ENCODE measurements at places on chromosomes 2 and 18.

DNA sequence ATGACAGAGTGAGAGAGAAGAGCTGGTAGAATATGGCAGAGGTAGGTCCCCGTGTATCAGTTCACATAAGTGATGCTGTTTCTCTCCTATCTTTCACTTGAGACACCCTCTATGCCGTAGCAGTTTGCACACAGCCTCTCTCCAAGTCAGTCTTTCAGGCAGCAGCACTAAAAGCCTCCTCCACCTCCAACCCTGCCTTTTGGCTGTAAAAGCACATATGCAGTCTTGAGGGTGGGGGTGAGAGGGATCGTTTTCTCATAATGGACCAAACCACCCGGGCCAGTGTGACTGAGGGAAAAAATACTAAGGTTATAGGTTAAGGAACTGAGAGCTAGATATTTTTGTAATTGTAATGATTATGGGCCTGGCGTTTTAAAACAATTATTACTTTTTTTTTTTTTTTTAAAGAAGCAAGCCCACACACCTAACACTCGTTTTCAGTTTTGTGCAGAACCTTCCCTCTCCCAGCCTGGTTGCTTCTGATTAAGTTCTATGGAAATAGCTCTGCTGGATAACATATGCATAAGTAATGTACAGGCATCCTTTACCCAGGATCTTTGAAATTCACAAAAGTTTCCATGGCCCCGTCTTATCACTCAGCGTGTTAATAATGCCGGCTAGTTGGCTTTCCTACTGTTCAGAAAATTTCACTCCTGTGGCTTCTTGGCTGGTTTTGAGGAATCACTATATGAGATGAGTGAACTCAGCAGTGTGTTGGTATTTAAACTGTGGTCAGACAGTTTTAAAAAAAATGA lies 112.2 kb upstream of the MEIS1 start:
- no peak for DNase-seq

GRCh38 chr18:75057169-75057960 lies 151.6 kb downstream of the PTGR3 start:
- DNase-seq = no peak

DNA sequence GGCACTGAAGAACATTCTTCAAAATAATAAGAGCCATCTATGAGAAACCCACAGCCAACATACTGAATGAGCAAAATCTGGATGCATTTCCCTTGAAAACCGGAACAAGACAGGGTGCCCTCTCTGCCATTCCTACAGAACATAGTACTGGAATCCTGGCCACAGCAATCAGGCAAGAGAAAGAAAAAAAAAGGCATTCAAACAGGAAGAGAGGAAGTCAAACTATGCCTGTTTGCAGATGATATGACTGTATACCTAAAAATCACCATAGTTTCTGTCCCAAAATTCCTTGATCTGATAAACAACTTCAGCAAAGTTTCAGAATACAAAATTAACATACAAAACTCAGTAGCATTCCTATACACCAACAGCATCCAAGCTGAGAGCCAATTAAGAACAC lies 119.5 kb upstream of the PARD3B start:
- DNase-seq = no peak

DNA sequence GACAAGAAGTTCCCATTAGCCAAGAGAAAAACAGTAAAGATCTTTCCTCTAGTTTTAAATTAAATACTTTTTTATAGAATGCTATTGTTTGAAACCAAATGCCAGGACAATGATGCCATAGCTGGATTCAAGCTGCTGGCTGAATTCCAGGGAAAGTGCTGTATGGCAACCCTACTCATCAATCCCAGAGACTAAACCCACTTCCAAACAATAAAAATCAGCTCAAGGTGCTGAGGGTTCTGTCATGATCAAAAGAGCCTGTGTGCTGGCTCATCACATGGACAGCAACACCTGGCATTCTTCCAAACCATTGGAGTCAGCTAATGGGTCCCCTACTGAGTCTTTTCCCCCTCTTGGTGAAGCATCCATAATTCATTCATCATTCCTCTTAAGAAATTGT lies 53.7 kb upstream of the PARD3B start:
- DNase-seq = no peak

DNA sequence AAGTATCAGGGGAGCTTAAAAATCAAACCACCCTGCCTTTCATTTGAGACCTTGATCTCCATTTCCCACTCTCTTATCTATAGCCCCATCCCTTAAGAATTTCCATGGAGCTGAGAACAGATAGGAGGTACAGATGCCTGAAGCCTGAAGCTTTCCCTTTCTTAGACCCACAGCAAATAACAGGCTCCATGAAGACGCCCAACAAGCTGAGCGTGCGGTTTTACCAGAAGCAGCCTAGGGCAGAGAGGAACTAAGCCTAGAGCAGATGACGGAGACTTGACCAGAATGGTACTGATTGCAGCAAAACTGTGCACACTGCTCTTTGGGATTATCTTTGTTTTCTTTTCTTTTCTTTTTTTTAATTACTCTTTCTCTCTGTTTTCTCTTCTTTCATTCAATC lies 1.7 kb upstream of the ERBB4 start:
- DNase-seq = no peak

DNA sequence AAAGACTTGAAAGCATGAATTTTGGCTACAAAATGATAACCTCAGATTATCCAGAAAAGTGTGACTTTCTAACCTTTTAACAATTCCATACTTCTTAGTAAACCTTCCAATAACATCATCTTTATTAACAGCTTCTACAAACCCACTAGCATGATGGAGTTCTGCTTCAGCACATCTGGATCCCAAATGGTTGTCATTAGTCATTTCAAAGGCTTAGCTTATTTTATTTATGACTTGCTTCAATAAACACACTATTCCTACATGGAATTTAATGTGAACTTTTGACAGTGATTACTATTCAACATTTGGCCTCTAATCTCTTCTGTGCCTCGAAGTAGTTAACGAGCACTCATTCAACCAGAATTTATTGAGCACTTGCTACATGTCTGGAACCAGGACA lies 808.3 kb downstream of the TSN start:
- no peak for DNase-seq

- DNase-seq = no peak
Measured at GRCh38 chr2:69340101-69340775, 46.8 kb downstream of the GFPT1 start.

DNA sequence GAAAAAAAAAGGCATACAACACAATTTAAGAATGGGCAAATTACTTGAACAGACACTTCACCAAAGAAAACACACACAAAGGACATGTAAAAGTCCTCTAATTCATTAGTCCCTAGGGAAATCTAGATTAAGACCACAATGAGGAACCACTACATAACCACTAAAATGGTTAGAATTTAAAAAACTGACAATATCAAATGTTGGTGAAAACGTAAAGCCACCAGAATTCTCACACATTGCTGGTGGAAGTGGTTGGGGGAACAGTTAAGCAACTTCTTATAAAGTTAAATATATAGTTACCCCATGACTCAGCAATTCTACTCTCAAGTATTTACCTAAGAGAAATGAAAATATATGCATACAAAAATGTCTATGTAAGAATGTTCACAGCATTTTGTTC lies 11.8 kb downstream of the RTN4 start:
- no peak for DNase-seq

GRCh38 chr2:19812166-19812565 lies 89.6 kb downstream of the TTC32 start:
- DNase-seq = no peak

- no peak for DNase-seq
Measured at GRCh38 chr2:140529706-140530105, 1601.1 kb downstream of the LRP1B start.

DNA sequence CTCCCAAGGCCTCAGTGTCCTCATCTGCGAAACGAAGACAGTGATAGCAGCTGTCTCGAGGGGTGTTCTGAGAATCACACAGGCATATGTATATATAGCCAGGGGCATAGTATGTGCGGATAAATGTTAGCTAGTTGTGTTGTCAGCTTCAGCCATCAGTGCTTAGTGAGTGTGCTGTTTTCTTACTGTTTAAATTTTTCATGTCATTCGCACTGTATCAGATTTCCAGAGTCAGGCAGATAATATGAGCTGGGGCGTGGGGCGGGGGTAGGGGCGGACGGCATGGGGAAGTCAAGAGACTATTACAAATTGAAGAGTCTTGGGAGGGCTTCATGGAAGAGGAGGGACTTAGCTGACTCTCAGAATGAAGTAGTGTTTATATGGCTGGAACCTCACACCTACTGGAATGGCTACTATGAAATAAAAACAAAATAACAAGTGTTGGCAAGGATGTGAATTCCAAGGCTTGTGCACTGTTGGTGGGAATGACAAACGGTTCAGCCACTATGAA lies 7.0 kb downstream of the TRAPPC12 start:
- DNase-seq = no peak
